Mammary epithelial cell (primary cell): ENCODE measurements at places on chromosomes 7 and 10. TPM values are rescaled to one million over a fixed set of nuclear protein-coding genes. Genes with fewer than 3 reads are reported as not detected.

GRCh38 chr10:81963606-81964005 lies 88.6 kb downstream of the NRG3 start:
- DNase-seq = no peak

The CLRN3 gene
- not detected in 2 replicates for total RNA-seq

DNA sequence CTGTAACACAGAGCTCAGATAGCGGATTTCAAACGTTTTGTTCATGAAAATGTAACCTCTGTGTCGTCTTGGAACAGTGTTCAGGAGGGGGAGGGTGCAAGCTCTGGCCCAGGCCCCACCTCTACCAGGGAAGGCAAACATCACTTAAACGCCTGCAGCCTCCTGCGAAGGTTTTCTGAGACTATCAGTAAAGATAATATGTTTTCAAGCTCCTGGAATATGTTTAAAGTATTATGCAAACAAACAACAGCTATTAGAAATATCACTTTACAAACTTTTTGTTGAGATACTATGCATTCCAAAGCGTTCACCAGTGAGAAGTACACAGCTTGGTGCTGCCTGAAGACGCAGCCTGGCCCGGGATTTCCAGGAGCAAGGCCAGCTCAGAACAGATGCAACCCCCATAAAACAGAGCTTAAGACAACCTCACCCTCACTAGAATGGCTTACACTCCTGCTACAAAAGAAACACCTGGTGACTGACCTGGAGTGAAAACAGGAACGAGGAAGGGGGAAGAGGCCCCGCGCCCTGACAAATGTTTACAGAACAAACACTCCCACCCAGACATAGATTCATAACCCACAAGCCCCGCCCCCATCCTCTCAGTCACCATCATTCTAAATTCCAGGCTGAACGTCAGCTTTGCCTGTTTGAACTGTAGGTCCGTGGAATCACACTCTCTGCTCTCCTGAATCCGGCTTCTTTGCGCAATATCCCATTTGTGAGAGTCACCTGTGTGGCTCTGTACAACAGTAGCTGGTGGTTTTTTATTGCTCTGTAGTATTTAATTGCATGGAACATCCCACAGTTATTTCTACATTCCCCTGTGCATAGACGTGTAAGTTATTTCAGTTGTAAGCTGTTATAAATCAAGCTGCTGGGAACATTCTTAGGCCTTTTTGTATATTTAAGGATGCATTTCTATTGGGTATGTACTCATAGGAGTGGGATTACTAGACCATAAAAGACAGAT lies 155.0 kb downstream of the PTPRN2 start:
- peak; percentile 1 for DNase-seq

GRCh38 chr10:86113983-86114382 lies 252.6 kb downstream of the GRID1 start:
- no peak for DNase-seq

- no peak for DNase-seq
These were observed 182.8 kb downstream of the CPEB3 start for GRCh38 chr10:92108120-92108519.

DNA sequence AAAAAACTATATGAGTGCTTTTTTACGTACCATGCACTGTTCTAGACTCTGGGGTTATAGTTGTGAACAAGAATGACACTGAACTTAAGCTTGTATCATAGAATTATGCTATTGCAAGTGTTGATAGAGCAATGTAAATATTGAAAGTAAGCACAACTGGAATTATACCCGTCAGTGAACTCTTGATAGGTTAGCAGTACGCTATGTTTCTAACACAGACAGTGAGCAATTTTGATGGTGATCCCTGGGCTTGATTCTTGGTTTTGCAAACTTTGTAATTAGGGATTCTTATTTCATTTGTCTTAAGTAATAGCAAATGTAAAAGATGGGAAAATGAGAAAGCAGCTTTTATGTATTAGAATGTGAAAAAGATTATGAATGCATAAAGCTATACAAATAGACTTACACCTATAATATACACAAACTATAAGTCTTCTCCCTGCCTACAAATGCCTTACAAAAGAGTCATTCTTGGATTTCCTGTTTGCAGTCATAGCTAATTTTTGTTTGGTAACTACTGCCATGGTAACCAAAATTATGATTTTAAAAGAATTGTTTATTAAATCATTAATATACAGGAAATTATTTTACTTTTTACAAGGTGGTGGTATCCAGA lies 6.7 kb downstream of the TES start:
- no peak for DNase-seq

The FIGNL1 gene
- total RNA-seq = 15.6 and 18.3 TPM in 2 replicates

DNA sequence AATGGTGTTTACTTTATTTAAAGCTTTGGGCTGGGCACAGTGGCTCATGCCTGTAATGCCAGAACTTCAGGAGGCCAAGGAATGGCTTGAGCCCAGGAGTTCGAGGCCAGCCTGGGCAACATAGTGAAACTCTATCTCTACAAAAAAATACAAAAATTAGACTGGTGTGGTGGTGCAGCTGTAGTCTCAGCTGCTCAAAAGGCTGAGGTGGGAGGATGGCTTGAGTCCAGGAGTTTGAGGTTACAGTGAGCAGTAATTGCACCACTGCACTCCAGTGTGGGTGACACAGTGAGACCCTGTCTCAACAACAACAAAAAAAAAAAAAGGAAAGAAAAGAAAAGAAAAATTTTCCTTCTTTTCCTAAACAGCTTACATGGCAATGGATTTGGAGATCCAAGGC lies 22.0 kb downstream of the SLC16A9 start:
- no peak for DNase-seq

The HOXA11 gene
- 0.69 and 0.96 TPM in 2 replicates for total RNA-seq

DNA sequence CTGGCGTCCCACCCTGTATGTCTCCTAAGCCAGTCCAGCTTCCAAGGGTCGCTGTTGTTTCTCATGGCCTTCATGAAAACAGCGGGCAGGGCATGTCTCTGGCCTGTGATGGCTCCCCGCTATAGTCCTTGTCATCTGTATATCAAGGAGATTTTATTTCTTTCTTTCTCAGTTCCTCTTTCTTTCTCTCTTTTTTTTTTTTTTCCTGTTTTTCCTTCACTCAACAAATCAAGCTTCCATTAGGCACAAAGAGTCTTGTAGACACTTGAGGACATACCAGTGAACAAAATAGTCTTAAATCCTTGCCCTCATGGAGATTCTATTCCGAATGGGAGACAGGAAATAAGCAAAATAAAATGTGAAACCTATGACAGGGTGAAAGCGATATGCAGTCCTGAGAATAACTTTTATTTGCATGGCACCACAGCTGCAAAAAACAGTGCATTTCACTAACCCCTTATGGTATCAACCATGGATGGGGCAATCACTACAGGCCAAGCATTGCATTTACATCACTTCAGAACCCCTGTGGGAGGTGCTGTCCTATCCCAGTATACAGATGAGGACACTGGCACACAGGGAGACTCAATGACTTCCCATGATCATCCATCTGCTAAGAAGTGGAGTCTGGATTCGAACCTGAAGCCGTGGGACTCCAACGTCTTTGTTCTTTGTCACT lies 50.7 kb downstream of the SYPL1 start:
- DNase-seq = no peak

DNA sequence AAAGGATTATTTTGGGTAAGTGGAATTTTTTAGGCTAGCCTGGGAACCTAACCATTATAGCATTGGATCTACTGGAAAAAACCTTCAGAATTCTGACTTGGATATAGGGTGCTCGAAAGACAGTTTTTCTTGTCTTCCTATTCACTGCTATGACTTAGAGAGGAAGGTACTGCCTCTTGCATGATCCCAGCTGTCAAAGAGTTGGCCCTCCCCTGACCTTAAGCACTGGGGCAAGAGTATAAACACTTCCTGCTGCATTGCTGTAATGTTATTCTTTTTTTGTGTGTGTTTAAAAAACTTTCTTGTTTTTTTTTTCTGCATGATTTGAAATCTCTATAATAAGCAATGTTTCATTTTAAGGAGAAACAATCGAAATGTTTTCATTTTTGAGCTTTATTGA lies 113.0 kb downstream of the LRMDA start:
- no peak for DNase-seq

The FKBP6 gene
- not detected for total RNA-seq

The CYP2C19 gene
- not detected for total RNA-seq

- no peak for DNase-seq
These were observed 126.0 kb upstream of the WNT16 start for GRCh38 chr7:121202834-121203233.

DNA sequence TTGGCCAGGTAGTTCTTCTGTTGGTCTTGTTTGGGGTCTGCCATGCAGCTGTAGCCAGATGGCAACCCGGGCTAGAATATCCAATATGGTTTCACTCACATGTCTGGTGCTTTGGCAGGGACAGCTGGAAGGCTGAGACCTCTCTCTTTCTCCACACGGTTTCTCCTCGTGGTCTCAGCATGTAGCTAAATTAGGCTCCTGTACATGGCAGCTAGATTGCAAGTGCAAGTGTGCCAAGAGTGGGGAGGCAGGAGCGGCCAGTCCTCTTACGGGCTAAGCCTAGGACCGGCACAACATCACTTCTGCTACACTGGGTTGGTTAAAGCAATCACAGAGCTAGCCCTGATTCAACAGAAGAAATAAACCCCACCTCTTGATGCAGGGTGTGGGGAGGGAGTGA lies 9.3 kb upstream of the PDE1C start:
- no peak for DNase-seq

The ELFN1 gene
- total RNA-seq = 0.83 TPM

The C10orf62 gene
- total RNA-seq = 0.27 TPM in 1 of 2 replicates, not detected in the other

The CYP3A7 gene
- not detected for total RNA-seq

DNA sequence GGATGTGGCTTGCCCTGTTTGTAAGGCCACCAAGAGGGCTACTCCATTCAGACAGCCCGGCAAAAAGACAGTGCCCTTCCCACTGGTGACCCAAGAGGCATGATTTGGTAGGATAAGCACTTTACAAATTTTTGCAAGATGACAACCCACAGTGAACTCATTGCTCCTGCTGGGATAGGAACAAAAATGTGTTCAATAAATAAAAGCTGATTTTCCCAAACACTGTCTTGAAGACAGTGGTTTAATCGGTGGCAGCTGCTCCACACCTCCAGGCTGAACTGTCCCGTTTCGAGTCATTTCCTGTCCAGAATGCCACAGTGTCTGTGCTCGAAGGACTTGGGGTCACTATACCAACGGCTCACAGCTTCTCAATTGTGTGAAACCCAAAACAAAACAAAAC lies 45.1 kb upstream of the NPTX2 start:
- no peak for DNase-seq

- DNase-seq = no peak
These were observed 16.2 kb downstream of the SLC16A12 start for GRCh38 chr10:89518876-89519842.

The NPFFR1 gene
- total RNA-seq = under 0.01 TPM

DNA sequence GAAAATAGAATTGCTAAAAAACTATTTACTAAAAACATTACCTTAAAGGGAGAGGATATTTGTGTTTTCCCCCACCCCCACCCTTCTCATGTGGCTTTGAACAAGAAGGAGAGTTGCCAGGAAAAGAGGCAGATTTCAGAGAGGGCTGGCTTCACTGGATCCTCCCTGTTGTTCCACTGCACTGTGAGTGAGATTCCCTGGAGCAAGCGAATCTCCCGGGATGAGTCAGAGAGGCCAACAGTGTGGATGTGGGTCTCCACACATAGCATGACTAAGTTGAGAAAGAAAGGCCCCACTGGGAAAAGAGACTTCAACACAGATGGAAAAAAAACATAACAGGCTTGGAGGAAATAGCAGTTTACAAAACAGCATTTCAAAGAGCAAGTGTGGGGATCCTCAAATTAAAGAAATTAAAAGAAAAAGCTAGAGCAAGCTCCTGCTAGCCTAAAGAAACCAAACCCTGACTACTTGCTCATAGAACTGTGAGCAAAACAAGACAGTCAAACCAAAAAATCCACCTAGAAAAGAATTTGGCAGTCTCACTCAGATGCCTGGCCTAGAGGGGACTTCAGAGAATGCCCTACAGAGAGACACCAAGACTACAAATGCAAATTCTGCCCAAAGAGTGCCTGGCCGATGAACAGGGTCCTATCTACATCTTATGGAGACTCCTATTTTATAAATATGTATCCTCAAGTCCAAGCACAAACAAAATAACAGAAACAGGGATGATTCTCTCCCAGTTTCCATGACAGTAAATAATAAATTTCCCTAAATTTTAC lies 3.4 kb downstream of the CAV1 start:
- DNase-seq = peak; percentile 79

- no peak for DNase-seq
These were observed 44.5 kb upstream of the STK17A start for GRCh38 chr7:43538404-43538771.

DNA sequence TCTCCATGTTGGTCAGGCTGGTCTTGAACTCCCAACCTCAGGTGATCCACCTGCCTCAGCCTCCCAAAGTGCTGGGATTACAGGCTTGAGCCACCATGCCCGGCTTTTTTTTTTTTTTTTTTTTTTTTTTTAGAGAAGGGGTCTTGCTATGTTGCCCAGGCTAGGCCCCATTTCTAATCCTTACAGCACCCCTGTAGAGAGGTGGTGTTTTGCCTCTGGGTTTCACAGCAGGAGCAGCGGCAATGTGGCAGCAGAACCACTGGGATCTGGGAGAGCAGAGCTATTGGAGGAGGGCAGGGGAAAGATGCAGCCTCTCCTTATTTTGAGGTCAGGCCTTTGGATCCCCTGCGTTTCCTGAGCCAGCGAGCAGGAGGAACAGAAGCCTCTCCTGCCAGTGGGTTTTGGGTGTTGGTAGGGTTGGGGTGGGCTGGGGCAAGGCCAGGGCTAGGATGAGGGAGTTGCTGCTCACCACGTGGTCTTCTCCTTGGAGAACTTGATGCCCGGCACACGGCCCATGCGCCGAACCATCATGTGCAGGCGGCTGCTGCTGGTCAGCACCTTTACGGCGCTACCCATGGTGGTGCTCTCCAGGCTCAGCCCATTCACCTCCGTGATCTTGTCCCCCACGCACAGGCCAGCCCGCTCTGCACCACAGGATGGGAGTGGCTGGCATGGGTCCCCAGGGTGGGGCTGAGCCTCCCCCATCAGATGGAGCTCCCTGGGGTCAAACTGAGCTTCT lies 7.8 kb downstream of the PDZD7 start:
- DNase-seq = no peak

The EBF3 gene
- under 0.01 TPM for total RNA-seq

DNA sequence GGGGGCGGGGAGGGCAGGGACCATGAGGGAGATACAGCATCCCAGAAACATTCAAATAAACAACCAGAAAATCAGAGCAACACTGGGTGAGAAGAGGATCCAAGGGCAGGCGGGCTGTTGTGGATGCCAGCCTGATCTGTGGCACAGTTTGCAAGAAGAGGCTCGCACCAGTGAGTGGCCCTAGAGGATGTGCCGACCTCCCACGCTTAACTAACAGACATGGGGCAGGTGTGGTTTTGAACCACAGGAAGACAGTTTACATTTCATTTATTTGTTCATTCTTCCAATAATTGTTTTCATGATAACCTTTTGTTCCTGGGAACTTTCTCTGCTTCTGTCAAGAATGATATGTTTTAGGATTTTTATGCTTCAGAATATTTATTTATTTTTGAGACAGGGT lies 115.6 kb downstream of the ZNF248 start:
- DNase-seq = no peak

The TMEM236 gene
- total RNA-seq = 0.17 TPM

- no peak for DNase-seq
These were observed 287.7 kb downstream of the DOCK4 start for GRCh38 chr7:111918461-111918860.
